ENCODE measurements at places on chromosomes 4 and X. TPM values are rescaled to one million over a fixed set of nuclear protein-coding genes. Genes with fewer than 3 reads are reported as not detected.

- peak; percentile 15 for DNase-seq
These were observed 14.3 kb upstream of the TDO2 start for GRCh38 chr4:155889031-155889793.

The HSFX3 gene
- total RNA-seq: 5.6 TPM

The CXorf51B gene
- total RNA-seq: 91.3 TPM

- DNase-seq: peak; percentile 74
These were observed 32.4 kb upstream of the PDLIM3 start for GRCh38 chr4:185567381-185568376.

DNA sequence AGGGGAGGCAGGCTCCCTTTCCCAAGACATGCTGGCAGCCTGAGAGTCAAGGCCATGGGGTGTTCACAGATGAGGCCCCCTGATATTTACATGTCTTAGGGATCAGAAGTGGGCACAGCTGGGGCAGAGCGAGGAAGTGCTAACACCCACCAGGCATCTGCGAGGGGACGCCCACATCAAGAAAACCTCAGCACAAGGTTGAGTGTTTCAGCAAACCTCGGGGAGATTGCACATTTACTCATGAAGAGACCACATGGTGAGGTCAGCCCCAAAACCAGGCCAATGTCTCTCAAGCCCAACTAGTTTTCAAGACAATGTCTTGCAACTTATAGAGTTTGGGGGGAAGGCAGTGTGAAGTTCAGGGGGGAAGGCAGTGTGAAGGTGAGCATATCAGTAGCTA is 55.2 kb downstream of the CLNK start:
- DNase-seq: no peak

The L1CAM gene
- total RNA-seq: 1.7 TPM

GRCh38 chr4:69750346-69750745 is 10.1 kb downstream of the SULT1B1 start:
- no peak for DNase-seq

The LONRF3 gene
- total RNA-seq: 8.5 TPM

The SHROOM3 gene
- 7.2 TPM for total RNA-seq

The SOD3 gene
- total RNA-seq: 355 TPM

DNA sequence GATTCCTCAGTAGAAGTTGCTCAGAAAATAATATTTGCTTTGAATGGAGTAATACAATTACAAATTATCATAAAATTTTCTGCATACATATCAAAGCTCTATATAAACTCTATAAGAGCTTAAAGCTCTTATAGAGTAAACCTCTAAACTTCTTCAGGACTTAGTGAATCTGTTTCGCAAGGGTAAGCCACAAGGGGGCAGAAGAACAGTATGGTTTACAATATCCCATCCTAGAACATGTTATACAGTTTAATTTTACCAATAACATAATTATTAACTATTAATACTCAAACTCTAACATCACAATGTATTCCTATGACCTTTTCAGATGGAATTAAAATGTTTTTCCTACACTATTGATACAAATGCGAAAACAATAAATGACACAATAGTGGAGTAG is 33.8 kb upstream of the SPANXN1 start:
- DNase-seq: peak; percentile 28

DNA sequence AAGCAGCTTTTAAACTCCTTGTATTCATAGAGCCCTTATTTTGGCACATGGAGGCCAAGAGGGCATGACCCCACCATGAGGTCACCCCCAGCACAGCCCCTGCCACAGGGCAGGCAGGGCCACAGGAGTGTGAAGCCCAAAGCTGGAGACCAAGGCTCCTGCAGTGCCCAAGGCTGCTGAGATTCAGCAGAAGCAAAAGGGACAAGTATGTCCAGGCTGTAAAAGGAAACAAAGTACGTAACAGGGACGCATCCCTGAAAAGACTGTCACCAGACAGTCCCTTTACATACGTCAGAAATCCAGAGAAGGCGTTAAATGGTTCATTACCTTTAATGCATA is 18.9 kb downstream of the GAK start:
- no peak for DNase-seq

All from testis (tissue), 5 donors.